T follicular helper cell (primary cell): ENCODE measurements at places on chromosomes 3 and 15.

GRCh38 chr3:135929670-135930069 is 35.9 kb upstream of the PPP2R3A start:
- no peak for DNase-seq

GRCh38 chr15:100986158-100986896 is 67.2 kb downstream of the LRRK1 start:
- DNase-seq = no peak

DNA sequence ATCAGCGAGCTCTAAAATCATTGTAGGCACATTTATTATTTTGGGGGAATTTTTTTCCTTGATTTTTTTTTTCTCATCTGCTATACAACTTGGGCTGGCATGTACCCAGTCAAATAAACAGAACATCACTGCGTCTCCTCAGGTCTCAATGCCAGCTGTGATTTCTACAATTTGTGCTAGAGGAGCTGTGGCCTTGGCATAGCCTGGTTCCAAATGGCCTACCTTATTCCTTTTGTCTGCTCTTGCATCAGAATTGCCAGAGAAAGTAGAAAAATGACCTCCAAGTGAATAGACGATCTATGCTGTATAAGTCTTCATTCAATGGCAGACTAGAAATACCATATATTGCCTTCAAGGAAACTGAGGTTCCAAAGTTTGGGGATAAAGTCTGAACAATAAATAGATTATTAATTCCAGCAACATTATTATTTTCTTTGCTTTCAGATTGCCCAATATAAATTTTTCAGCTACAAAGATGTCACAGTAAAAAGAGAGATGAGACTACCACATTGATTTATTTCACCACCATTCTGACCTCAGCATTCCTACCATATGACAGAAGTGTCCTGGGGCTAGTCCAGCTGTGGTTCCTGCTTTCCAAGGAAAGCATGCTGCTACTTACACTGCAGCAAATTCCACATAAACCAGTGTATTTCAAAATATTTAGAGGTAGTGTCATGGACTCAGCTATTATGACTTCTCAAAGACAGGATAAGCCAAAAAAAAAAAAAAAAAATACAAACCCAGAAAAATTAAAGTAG is 493.9 kb upstream of the ZNF385D start:
- no peak for DNase-seq

DNA sequence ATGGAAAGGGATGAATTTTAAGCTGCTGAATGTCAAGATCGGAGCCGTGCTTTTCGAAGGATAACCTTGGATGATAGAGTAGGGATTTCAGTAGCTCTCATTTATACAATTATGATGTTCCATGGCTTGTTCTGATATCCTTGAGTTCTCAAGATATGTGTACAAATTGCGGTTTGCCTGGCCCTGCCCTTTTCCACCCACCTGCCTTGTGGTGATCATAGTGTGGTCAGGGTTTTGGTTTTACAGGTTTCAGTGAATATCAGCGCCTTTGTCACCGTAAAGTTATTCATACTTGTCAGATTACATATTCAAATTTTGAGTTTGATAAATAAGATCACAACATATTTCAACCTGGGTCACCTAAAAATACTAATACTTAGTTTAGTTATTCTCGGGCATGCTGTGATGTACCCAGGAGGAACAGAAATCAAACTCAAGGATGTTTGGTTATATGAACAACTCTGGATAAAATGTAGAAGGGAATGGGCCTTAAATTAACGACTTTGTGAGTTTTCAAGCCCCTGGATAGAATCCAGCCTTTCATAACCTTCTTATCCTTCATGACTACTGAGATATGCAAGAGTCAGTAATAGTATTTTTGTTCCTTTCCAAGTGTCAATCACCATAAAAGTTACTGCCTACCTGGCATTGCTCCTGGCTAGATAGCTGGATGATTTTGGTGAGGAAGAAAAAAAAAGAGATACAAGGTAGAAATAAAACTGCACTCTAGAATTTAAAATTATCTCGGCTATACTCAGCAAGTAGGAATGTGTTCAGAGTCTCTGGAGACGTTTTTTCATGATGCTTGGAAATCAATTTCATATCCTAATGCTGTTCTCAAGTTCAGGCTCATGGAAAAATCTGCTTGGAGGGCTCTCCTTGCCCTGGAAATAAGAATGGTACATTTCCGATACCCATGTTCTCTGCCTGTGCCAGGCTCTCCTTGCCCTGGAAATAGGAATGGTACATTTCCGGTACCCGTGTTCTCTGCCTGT is 209.2 kb upstream of the TPRG1 start:
- DNase-seq = no peak

GRCh38 chr15:80967451-80967850 is 22.2 kb downstream of the MESD start:
- DNase-seq = no peak

- no peak for DNase-seq
Measured at GRCh38 chr15:35123743-35124142, 38.6 kb upstream of the NANOGP8 start.

GRCh38 chr15:68583936-68584755 is 5.4 kb downstream of the CORO2B start:
- no peak for DNase-seq

DNA sequence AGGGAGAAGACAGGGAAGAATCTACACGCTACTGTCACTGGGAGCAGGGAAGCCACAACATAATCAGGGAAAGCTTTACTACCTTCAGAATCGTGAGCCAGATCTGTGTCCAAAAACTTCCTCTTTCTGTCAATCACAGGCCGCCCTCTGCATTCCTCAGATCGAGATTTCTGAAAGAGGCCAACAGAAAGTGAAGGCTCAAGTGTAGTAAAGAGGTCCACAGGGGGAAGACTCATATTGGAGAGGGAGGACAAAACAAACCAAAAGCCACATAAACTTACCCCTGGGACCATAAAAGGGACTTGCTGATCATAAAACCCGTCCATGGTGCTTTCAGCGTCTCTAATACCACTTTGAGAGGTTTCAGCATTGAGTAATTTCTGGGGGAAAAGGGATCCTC is 3.3 kb downstream of the ETV5 start:
- no peak for DNase-seq

DNA sequence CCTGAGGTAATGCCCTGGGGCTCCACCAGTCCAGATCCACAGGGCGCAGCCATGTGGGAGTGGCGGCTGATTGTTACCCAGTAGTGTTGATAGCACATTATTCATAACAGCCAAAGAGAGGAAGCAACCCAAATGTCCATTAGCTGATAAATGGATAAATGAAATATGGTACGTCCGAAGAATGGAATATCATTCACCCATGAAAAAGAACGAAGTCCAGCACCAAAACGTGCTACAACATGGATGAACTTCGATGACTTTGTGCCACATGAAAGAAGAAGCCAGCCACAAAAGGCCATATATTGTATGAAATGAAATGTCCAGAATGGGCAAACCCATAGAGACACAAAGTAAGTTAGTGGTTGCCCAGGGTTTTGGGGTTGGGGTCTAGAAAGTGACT is 6.4 kb downstream of the SMAD6 start:
- DNase-seq = no peak
